ENCODE measurements at places on chromosomes 3 and 15. TPM values are rescaled to one million over a fixed set of nuclear protein-coding genes. Genes with fewer than 3 reads are reported as not detected.

GRCh38 chr15:39887211-39887610 lies 32.9 kb downstream of the GPR176 start:
- H3K27ac ChIP-seq, result no peak overlapping the region
- peaks cover 15% of the 10 kb centered on the region for H3K27me3 ChIP-seq
- no peak overlapping the region for H3K4me3 ChIP-seq
- H3K36me3 ChIP-seq, result no peaks in the 10 kb centered on the region

GRCh38 chr3:69004138-69004537 lies 9.3 kb downstream of the EOGT start:
- H3K4me1 ChIP-seq, result no peaks in the 10 kb centered on the region
- H3K36me3 ChIP-seq, result peaks cover 15% of the 10 kb centered on the region
- no peak overlapping the region for H3K27ac ChIP-seq
- no peaks in the 10 kb centered on the region for H3K27me3 ChIP-seq

DNA sequence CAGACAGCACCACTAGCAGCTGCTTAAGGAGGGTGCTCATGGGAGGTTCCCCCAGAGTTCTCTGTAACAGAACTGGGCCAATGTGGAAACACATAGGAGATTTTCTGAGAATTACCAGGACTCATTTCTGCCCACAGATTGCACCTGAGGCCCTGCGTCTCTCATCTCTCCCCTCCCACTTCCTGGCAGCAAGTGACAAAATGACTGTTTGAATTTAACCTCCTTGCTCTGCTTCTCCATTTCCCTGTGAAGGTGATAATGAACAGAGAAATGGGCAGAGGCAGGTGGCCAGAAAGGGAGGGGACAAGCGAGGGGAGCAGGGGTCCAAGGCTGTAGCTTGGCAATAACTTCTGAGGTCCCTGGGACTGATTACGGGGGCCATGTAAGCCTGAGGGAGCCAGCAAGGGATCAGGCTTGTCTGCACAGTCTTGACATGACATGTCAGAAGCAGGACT lies 8.0 kb downstream of the EPHB1 start:
- peaks cover 25% of the 10 kb centered on the region for H3K27me3 ChIP-seq
- peak; percentile 67 for DNase-seq
- H3K4me1 ChIP-seq, result peaks cover 11% of the 10 kb centered on the region
- H3K36me3 ChIP-seq, result no peaks in the 10 kb centered on the region
- H3K27ac ChIP-seq, result peak overlapping the region; percentile 18

DNA sequence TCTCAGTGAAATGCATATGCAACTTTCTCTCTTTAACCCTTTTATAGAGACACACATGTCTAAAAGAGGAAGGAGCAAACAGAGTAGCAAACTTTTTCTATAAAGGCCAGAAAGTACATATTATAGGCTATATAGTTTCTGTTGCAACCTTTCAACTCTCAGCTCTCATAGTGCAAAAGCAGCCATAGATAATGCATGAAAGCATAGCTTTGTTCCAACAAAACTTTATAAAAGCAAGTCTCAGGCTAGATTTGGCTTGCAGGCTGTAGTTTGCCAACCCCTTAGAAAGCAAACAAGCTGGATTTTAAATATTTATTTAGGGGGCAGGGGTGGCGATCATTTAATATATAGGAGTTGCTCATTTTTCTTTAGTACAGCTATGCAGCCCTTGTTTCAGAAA lies 193.1 kb upstream of the LRRFIP2 start:
- no peaks in the 10 kb centered on the region for H3K27me3 ChIP-seq
- peaks cover 39% of the 10 kb centered on the region for H3K36me3 ChIP-seq
- H3K27ac ChIP-seq, result no peak overlapping the region
- no peak for DNase-seq
- H3K4me3 ChIP-seq, result no peak overlapping the region
- H3K4me1 ChIP-seq, result no peaks in the 10 kb centered on the region

DNA sequence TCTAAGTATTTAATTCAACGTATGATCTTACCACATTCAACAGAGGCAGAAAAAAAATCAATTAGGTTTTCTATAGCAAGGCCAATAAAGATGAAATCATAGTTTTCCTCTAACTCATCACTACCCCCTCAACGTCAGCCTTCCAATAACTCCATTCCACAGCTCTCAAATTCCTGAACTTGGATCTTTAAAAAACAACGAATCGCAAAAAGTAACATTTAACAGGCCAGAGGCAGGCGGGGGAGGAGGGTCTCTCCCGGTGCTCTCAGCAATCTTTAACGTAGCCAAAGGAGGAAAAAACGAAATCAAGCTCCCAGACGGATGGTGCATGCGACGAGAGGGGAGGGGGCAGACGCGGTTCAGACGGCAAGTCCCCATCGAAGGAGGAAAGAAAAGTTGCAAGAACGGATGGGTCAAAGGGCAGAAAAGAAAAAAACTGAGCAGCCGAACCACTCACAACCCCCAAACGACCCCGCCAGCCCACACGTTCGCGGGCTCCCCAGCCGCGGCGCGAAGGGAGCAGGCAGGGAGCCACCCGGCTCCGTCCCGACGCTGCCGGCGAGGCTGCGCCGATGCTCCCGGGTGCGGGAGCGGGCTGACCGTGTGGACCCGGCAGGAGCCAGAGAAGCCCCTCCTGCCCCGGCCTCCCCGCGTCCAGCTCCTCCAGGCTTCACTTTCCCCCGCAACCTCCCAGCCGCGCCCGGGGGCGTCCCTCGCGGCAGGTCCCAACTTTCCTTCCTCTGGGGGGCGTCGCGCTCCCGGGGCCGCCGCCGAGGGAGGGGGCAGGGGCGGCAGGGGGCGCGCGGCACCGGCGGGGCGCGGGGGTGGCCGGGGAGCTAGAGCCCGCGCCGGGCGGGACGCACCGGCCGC lies 703 bp downstream of the PEAK1 start:
- peak overlapping the region; percentile 88 for H3K4me3 ChIP-seq
- H3K27me3 ChIP-seq, result no peaks in the 10 kb centered on the region
- H3K4me1 ChIP-seq, result peaks cover 41% of the 10 kb centered on the region

ACP3 gene
- total RNA-seq, result not detected

DUOX2 gene
- 0.05 TPM for total RNA-seq

DIPK2A gene
- 18.0 TPM for total RNA-seq

Data from activated CD8-positive, alpha-beta T cell treated with anti-CD3 and anti-CD28 coated beads for 36 hours (primary cell).